ENCODE measurements at places on chromosomes 6 and 20.

DNA sequence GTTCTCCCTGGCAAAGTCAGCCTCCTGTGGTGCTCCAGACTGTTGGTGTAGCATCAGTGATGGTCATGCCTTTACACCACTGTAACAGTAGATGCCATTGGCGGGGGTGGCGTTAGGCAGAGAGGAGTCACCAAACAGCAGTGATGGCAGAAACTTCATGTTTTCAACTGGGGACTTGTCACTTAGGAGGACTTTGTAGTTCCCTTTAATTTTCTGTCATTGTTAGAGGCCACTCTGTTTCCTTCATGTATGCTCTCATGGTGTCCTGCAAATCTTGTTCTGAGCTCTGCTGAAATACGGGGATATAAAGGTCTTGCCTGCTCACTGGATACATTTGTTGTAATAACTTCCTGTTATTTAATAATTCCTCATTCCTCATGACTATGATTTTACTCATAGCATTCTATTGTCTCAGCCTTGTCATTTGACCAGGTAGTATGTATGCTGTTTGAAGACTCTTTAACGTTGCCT is 4.6 kb downstream of the MAP3K4 start:
- no peak for DNase-seq

GRCh38 chr6:116996842-116997241 is 119.8 kb downstream of the RFX6 start:
- DNase-seq: no peak

GRCh38 chr20:51287628-51288413 is 254.7 kb downstream of the NFATC2 start:
- DNase-seq: no peak

- no peak for DNase-seq
Observed at GRCh38 chr6:166660157-166660688, 33.2 kb upstream of the RPS6KA2 start.

- no peak for DNase-seq
Observed at GRCh38 chr6:105163183-105163582, 16.6 kb downstream of the POPDC3 start.

DNA sequence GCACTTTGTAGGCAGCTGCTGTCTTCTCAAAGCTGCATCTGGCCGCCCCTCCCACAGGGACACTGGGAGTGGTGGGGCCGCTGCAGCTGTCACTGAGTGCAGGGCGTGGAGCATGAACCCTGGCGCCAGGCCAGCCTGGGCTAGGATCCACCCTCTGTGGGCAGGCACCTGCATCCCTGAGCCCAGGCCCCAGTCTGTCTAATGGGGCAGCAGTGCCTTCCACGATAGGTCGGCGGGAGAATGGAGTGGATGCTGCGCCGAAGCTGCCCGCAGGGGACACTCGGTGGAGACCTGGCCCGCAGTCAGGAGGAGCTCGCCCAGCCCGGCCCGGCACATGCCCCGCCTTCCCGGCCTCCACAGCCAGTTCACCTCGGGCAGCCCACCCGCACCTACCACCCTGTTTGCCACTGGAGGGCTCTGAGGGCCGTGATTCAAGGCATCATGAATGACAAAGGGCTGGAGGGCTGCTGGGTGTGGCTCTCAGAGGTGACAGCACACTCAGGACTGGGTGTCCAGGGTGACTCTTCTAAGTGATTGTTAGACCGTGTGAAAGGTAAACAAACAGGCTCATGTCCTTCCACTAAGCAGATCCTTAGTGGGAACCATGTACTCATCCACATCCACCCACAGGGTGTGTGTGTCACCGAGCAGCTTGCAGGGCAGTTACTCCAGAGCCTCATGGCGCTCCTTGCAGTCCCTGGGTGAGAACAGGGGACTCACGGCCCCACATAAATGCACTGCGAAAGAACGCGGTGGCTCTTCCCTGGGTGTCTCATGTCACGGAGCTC is 133.9 kb downstream of the AGPAT4 start:
- no peak for DNase-seq

GRCh38 chr20:50017576-50018248 is 34.9 kb downstream of the SNAI1 start:
- no peak for DNase-seq

- DNase-seq: peak; percentile 87
Observed at GRCh38 chr20:44730441-44730840, 15.2 kb upstream of the KCNK15 start.

- no peak for DNase-seq
Observed at GRCh38 chr6:101486726-101487125, 93.2 kb downstream of the GRIK2 start.

DNA sequence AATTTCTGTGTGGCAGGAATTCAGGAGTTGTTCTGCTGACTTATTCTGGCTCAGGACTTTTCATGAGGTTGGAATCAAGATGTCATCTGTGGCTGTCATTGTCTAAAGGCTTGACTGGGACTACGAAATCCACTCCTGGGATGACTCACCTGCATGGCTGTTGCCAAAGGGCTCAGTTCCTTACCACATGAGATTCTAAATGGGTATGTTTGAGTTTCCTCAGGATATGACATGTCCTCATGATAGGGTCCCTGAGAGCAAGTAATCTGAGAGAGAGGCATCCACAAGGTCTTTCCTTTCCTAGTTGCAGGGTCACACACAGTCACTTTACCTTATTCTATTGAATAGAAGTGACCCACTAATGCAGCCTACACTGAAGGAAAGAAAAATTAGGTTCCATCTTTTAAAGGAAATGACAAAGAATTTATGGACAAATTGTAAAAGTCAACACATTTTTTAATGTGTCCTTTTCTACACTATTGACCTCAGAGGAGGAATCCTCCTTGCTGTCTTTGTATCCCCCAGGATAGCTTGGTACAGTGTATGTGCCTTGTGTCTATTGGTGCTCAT is 1025.0 kb upstream of the GJE1 start:
- DNase-seq: peak; percentile 56

GRCh38 chr20:15986690-15987089 is 586.6 kb downstream of the KIF16B start:
- no peak for DNase-seq

GRCh38 chr20:34364223-34364506 is 1.1 kb downstream of the ITCH start:
- no peak for DNase-seq

DNA sequence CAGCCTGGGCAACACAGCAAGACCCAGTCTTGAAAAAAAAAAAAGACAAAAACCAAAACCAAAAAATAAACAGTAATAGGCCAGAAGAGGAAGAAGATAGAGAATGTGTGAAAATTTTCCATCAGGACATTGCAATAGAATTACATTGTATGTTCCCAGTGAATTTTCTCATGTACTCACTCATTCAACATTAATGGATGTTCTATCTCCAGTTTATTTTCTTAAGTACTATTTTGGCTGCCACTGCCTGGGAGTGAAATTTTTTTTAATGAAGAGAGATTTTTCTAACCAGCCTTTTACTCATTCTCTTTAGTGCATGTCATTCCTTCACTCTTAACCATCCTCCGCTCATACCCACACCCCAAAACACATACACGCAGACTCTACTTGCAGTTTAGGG is 282.8 kb downstream of the ALDH8A1 start:
- no peak for DNase-seq

GRCh38 chr20:39619271-39619785 is 657.2 kb downstream of the DHX35 start:
- no peak for DNase-seq

Data from astrocyte of the hippocampus (primary cell).